Tongue (tissue), 3 donors: ENCODE measurements at places on chromosomes 1 and 21. TPM values are rescaled to one million over a fixed set of nuclear protein-coding genes. Genes with fewer than 3 reads are reported as not detected.

ALX3 gene
- total RNA-seq, result not detected

FCRL1 gene
- total RNA-seq, result 1.2 TPM

AGT gene
- total RNA-seq, result 21.8 TPM

KCNQ4 gene
- 9.0 TPM for total RNA-seq

PLA2G2A gene
- total RNA-seq, result 1.7 TPM

COL16A1 gene
- total RNA-seq, result 158 TPM

ANKRD34A gene
- 0.51 TPM for total RNA-seq

OR6K3 gene
- not detected for total RNA-seq

SLC6A17 gene
- under 0.01 TPM for total RNA-seq

TMIGD3 gene
- total RNA-seq, result not detected

GRCh38 chr1:215418876-215419447 lies 148.1 kb upstream of the KCTD3 start:
- DNase-seq, result peak; percentile 13

- no peak for DNase-seq
These were observed 45.2 kb downstream of the EPRS1 start for GRCh38 chr1:220001095-220001501.

DNA sequence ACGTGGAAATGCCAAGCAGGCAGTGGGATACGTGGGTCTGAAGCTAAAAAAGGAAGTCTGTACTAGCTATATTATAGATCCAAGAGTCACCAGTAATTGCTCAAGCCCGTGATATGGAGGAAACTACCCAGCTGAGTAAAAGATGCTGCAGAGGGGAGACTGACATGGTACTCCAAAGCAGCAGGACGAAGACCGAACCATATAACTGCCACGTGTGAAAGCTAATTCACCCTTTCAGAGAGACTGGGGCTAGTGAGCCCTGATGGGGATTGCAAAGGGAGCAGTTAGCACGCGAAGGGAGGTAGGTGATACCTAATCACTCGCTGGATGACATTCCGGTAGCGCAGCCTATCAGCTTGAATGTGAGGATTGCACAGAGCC lies 316 bp downstream of the AP4B1 start:
- DNase-seq, result no peak

- no peak for DNase-seq
These were observed 105.6 kb upstream of the COG2 start for GRCh38 chr1:230536641-230537155.

DNA sequence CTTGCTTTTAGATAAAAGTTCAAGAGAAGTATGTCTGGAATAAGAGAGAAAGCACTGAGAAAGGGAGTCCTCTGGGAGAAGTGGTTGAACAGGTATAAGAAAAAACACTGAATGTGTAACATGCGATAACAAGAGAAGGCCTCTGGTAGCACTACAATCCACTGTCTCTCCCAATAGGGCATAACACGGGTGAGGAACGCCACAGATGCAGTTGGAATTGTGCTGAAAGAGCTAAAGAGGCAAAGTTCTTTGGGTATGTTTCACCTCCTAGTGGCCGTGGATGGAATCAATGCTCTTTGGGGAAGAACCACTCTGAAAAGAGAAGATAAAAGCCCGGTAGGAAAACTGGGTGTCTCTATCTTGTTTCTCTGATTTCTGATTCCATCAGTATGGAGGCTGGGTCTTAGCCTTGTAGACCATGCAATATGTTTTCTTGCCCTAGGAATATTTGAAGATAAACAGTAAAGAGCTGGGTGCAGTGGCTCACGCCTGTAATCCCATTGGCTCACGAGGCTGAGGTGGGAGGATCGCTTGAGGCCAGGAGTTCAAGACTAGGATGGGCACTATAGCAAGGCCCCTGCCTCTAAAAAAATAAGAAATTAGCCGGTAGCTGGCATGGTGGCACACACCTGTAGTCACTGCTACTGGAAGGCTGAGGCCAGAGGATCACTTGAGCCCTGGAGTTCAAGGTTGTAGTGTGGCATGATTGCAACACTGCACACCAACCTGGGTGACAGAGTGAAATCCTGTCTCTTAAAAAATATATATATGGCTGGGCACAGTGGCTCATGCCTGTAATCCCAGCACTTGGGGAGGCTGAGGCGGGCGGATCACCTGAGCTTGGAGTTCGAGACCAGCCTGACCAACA lies 40.4 kb downstream of the DAP3 start:
- DNase-seq, result peak; percentile 68

- no peak for DNase-seq
These were observed 95.0 kb downstream of the SUSD4 start for GRCh38 chr1:223269006-223269405.

GRCh38 chr1:61244114-61244513 lies 161.8 kb downstream of the NFIA start:
- DNase-seq, result peak; percentile 67

- DNase-seq, result no peak
These were observed 43.9 kb downstream of the SKI start for GRCh38 chr1:2271841-2272655.

GRCh38 chr1:229068270-229068987 lies 202.5 kb upstream of the RAB4A start:
- no peak for DNase-seq

GRCh38 chr1:200351425-200351824 lies 58.4 kb downstream of the ZNF281 start:
- no peak for DNase-seq

- DNase-seq, result peak; percentile 58
These were observed 440.8 kb downstream of the NPHP4 start for GRCh38 chr1:5551274-5551975.

- DNase-seq, result no peak
These were observed 87.5 kb upstream of the ZBTB18 start for GRCh38 chr1:243963571-243963970.

- DNase-seq, result no peak
These were observed 165.5 kb downstream of the SNX7 start for GRCh38 chr1:98827041-98827440.

DNA sequence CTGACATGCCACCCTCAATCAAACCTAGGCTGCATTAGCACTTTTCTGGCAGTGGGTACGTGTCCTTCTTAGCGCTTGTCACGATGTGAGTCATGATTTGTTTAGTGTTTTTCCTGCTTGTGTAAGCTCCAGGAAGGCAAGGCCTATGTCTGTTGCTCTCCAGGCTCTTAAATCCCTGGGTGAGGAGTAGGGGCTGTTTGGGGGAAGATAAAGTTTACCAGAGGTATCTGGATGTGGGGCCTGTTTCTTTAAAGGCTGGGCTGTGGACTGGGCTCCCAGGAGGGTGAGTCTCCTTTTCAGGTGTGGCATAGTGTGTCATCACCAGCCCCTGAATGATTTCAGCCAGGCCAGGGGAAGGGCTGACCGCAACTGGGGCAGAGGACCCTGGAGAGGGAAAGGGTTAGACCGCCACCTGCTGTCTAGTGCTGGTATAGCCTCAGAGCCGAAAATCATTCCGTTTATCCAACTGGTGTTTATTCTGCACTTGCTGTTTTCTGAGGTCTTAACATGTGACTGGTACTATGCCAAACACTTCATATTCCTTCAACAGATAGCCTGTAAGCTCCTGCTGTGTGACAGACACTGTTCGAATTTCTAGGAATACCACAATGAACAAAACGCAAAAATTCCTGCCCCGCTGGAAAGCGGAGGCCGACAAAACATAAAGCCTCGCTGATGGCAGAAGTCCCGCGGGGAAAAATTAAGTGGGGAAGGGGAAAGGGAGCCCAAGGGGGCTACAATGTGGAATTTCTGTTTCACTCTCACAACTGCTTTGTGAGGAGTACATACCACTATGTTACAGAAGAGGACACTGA lies 9.7 kb downstream of the SERINC2 start:
- DNase-seq, result peak; percentile 88

- DNase-seq, result no peak
These were observed 4.7 kb upstream of the F5 start for GRCh38 chr1:169590932-169591331.
